CD4-positive, alpha-beta T cell treated with Interleukin-17A for 1 hour (primary cell): ENCODE measurements at places on chromosomes 6 and 20.

DNA sequence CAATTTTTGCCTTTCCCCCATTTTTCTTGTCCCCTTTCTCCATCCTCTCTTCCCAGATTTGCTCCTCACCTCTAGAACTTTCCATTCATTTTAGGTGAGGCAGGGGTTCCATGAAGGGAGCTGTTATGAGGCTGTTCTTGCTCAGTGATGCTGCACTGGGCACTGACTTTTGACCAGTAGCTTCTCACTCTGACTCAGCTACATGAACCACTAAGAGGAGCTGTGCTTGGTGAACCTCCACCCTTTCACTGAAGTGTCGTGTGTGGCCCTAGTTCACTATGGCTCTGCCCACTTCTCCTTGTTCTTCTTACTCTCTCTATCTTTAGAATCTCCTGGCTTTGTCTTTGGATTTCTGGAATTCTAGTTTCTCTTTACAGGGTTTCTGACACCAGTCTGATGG lies 307.1 kb upstream of the RNF24 start:
- DNase-seq: no peak

- DNase-seq: peak; percentile 74
Measured at GRCh38 chr6:118565311-118565960, 17.3 kb downstream of the PLN start.

DNA sequence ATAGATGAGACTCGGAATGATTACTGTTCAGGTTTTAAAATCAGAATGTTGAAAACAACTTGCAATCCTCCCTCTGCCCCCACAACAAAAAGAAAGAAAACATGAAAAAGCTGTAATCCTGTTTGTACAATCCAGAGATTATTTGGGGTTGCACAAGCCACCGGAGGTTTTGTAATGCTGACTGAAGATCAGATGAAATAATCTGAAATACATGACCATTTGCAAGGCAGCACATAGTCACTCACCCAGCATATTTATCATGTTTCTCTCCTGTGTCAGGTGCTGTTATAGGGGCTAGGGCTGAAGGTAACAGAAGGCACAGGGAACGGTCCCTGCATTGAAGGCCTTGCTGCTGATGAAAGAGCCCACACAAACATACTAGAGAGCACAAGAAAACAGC lies 85.3 kb downstream of the SIM1 start:
- no peak for DNase-seq

- no peak for DNase-seq
Measured at GRCh38 chr20:37804584-37805566, 98.1 kb upstream of the VSTM2L start.

DNA sequence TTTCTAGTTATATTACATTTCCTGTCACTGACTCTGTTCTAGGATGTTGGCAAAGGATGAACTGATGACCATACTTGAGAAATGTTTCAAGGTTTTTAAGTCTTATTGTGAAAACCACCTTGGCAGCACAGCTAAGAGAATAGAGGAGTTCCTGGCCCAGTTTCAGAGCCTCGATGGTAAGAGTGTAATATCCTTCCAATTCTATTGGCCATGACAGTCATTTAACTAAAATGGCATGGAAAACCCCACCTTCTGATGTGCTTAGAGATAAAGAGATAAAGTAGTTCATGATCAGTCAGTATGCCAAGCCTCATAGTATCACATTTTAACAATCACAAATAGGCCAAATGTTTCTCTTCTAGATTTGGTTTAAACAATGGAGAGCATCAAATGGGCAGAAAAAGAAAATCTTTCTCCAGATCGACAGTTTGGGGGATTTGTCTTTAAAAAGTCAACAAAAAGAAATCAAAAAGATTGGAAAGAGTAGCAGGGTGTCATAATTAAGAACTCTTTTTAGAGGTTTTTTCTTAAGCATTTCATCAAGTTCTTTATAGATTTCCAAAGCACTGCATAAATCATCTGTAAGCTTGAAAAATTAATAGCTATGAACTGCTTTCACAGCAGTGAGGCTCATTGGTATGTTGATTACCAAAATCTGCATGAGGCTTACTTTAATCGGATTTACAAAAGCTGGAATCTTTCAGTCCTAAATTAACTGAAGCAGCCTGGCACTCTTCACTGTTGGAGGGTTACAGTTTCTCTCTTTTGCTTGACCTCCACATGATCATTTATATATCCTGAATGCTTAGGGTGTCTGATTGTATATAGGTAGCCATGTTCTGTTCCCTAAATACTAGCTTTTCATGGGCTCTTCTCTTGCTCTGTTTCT lies 48.7 kb downstream of the AKIRIN2 start:
- DNase-seq: peak; percentile 40

DNA sequence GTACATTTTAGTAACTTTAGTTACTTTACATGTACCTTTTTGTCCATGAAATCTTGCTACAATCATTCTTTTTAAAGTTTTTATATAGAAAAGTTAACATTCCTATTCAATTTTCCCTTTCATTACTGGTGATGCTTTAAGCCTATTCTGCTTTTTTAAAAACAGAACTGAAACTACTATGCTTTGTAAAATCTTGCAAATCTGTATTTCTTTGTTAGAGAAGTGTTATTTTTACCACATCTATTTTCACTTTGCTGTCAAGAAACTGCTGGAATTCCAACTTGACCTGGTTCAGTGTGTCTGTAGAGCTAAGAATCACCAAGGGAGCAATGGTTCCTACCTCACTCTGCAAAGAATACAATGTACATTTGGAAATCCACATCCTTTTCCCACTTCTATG lies 21.8 kb upstream of the SAMD5 start:
- no peak for DNase-seq
